Neural crest cell (in vitro differentiated cells): ENCODE measurements at places on chromosomes 12 and 14. TPM values are rescaled to one million over a fixed set of nuclear protein-coding genes. Genes with fewer than 3 reads are reported as not detected.
A peak's percentile ranks its signal among the peaks of the same experiment; 100 is the strongest.

DNA sequence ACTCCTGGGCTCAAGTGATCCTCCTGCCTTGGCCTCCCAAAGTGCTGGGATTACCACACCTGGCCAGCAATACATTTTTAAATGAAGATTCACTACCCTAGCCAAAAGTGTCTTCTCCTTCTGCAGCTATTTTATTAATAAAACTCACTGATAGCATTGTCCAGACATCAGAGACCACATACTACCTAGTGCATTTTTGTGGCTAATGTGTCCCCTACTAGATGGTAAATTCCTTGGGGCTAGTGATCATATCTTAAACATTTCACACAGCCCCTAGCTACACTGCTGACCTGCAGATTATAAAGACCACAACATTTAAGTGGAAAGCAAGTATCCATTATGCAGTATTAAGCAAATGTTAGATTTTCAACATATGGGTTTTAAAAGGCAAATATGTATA lies 17.0 kb downstream of the DTD2 start:
- no peak for DNase-seq
- H3K4me1 ChIP-seq, result peaks cover 19% of the 10 kb centered on the region

GRCh38 chr12:30548203-30548602 lies 147.5 kb downstream of the IPO8 start:
- H3K4me1 ChIP-seq, result no peaks in the 10 kb centered on the region
- no peak overlapping the region for H3K4me3 ChIP-seq
- H3K27ac ChIP-seq, result no peak overlapping the region
- DNase-seq, result no peak
- no peaks in the 10 kb centered on the region for H3K27me3 ChIP-seq
- H3K36me3 ChIP-seq, result peaks cover 3% of the 10 kb centered on the region

GRCh38 chr12:122403115-122403770 lies 19.2 kb downstream of the CLIP1 start:
- H3K4me3 ChIP-seq, result no peak overlapping the region
- H3K36me3 ChIP-seq, result peaks cover 3% of the 10 kb centered on the region
- H3K27ac ChIP-seq, result no peak overlapping the region
- no peaks in the 10 kb centered on the region for H3K27me3 ChIP-seq
- no peak for DNase-seq

GRCh38 chr12:124939079-124939420 lies 24.6 kb upstream of the UBC start:
- H3K27ac ChIP-seq, result no peak overlapping the region
- H3K4me3 ChIP-seq, result no peak overlapping the region
- H3K27me3 ChIP-seq, result peaks cover 3% of the 10 kb centered on the region
- DNase-seq, result no peak
- peaks cover 7% of the 10 kb centered on the region for H3K4me1 ChIP-seq
- no peaks in the 10 kb centered on the region for H3K36me3 ChIP-seq

DNA sequence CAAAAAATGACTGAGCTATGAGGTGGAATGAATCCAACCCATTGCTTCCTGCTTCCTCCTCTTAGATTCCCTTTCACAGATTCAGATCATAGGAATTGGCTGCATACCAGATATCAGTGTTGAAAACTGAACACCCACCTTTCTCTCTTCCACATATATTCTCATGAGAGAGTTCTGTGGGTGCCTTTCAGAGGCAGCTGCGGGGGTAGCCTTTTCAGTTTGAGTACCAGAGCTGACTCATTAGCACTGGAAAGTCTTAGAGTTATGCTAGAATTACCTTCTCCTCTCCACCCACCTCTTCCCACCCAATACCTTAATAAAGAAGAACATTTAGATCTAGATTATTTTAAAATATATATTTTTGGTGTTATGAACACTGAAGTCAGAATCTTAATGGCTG lies 495.4 kb upstream of the SEL1L start:
- no peaks in the 10 kb centered on the region for H3K4me1 ChIP-seq
- no peak overlapping the region for H3K27ac ChIP-seq
- no peak overlapping the region for H3K4me3 ChIP-seq
- H3K36me3 ChIP-seq, result peaks cover 7% of the 10 kb centered on the region

- DNase-seq, result peak; percentile 13
- H3K27ac ChIP-seq, result no peak overlapping the region
- no peaks in the 10 kb centered on the region for H3K27me3 ChIP-seq
- H3K4me3 ChIP-seq, result peak overlapping the region; percentile 72
Observed at GRCh38 chr12:67772267-67773169, 124.0 kb downstream of the DYRK2 start.

DNA sequence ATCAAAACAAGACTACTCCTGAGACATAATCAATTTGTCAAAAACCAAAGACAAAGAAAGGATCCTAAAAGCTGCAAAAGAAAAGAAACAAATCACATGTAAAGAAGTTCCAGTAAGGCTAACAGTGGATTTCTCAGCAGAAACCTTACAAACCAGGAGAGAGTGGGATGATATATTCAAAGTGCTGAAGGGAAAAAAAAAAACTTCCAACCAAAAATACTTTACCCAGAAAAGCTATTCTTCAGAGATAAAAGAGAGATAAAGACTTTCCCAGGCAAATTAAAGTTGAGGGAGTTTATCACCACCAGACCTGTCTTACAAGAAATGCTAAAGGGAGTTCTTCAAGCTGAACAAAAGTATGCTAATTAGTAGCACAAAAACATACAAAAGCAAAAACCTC lies 91.9 kb upstream of the PPP2R5C start:
- H3K4me3 ChIP-seq, result no peak overlapping the region
- no peak for DNase-seq
- peaks cover 28% of the 10 kb centered on the region for H3K27me3 ChIP-seq
- H3K27ac ChIP-seq, result no peak overlapping the region
- H3K4me1 ChIP-seq, result no peaks in the 10 kb centered on the region

Gene TMTC1
- total RNA-seq, result 13.1 and 13.2 TPM in 2 replicates

Gene FAM186B
- 0.28 TPM in 1 of 2 replicates, not detected in the other for total RNA-seq
